ENCODE measurements at places on chromosomes 7 and 10. TPM values are rescaled to one million over a fixed set of nuclear protein-coding genes. Genes with fewer than 3 reads are reported as not detected.

The OR2A12 gene
- not detected for polyA plus RNA-seq

The JCAD gene
- 17.2 TPM for polyA plus RNA-seq

The STEAP1B gene
- not detected for polyA plus RNA-seq

The CYP2C18 gene
- not detected for polyA plus RNA-seq

The CALCR gene
- not detected for polyA plus RNA-seq

The NME8 gene
- not detected for polyA plus RNA-seq

Data from cardiac muscle cell (in vitro differentiated cells and primary cell).